Activated CD4-positive, alpha-beta T cell treated with anti-CD3 and anti-CD28 coated beads for 1 hour (primary cell): ENCODE measurements at places on chromosomes 13 and 19.

- no peak for DNase-seq
Observed at GRCh38 chr13:97921176-97921816, 32.2 kb upstream of the IPO5 start.

DNA sequence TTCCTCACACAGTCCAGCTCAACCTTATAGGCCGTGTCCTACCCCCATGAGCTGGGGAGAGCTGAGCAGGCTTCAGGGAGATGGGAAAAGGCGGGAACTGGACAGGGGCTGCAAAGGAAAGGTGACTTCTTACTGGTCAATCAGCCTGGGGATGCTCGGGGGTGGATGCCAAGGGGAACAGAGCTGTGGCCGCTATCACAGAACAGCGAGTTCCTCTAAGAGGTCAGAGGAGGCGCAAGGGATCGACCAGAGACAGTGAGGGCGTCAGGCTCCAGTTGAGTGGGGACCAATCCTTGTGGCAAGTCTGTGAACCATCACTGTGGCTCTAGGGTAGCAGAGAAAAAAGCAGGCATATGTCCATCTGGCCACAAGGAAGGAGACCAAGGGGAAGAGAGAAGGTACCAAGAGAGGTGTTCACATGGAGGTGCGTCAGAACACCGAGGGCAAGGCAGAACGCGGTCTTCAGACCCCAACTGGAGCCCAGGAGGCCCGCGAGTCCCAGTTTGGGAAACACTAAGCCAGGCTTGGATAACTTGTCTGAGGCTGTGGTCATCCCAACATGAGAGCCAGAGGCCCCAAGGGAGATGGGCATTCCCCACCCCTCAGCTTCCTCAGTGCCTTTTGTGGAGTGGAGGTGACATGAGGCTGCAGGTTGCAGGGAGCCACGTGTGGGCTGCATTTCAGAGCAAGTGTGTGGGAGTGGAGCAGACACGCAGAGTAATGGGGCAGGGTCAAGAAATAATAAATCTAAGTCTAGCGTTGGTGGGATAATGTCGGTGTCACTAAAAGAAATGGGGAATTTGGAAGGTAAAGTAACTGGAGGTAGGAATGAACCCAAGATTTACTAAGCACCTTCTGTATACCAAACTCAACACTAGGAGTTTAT is 3.9 kb downstream of the F10 start:
- DNase-seq, result no peak

DNA sequence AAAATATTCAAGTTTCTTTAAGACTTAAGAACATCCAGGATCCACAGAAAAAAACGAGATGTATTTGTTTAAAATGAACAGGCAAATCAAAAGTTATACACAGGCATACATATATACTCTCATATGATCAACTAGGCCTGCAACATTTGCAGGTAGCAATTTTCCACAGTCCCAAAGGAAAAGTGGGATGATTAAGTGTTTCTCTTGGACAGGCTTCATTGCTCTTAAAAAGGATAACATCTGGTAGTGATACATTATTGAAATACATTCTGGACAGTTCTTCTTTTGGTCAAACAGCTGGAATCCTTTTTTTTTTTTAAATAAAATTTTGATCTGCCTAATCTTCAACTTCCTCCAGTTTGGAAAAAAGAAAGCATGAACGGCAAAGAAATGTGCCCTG is 114.8 kb upstream of the TDRD3 start:
- no peak for DNase-seq

GRCh38 chr13:38398711-38399493 is 49.3 kb downstream of the UFM1 start:
- no peak for DNase-seq

GRCh38 chr19:3585301-3586126 is at the start of gene GIPC3:
Gene GIPC3 (plus strand): TSS chr19:3585478. CDS start chr19:3585598, 120 bp downstream.
- no peak for DNase-seq

DNA sequence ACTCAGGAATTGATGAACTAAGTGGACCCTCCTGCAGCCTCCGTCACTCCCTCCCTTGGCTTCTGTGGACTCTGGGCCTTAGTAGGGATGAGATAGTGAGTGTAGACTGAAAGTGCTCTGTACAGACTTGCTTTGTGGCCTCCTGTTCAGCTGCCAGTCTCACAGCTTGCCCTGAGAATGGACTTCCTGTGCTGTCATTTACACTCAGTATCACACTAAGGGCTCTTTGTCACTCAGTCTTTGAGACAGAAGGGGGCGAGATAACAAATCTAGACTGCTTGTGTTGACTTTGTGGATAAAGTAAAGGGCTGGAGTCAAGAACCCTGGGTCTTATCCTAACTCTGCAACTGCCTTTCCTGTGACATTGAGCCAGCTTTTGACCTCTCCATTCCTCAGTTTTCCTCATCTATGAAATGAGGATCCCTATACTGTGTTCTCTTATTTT is 21.0 kb upstream of the SPRY2 start:
- no peak for DNase-seq

DNA sequence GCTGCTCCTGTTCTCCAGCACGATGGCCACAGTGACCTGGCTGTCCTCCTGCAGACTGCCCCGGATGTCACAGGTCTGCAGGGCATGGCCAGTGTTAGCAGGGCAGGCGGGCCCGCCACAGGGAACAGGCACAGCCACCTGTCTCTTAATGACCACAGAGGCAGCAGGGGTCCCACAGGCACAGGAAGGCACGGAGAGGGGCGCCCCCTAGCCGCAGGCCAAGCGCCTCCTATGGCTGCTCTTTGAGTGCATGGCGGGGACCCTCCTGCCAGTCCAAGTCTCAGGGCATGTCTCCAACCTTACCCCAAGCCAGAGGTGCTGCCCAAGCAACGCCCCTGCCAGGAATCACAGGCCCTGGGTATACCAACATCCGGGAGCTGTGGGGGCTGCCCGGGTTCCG is 14.1 kb downstream of the IZUMO4 start:
- DNase-seq, result no peak

- no peak for DNase-seq
Observed at GRCh38 chr13:90706631-90707030, 640.9 kb upstream of the MIR17HG start.

DNA sequence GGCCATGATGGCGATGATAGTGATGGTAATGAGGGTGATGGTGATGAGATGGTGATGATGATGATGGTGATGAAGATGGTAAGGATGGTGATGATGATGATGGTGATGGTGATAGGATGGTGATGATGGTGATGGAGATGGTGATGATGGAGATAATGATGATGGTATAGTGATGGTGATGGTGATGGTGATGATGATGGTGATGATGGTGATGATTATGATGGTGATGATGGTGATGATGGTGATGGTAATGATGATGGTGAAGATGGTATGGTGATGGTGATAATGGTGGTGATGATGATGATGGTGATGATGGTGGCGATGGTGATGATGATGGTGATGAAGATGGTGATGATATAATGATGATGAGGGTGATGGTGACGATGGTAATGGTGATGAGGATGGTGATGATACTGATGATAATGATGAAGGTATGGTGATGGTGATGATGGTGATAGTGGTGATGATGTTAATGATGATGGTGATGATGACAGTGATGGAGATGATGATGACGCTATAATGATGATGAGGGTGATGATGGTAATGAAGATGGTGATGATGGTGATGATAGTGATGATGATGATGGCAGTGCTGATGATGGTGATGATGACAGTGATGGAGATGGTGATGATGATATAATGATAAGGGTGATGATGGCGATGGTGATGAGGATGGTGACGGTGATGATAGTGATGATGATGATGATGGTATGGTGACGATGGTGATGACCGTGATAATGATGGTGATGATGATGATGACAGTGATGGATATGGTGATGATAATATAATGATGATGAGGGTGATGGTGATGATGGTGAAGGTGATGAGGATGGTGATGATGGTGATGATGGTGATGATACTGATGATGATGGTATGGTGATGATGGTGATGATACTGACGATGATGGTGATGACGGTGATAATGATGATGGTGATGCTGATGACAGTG is 37.5 kb downstream of the ZNF557 start:
- no peak for DNase-seq

- no peak for DNase-seq
Observed at GRCh38 chr13:110713642-110713952, at the start of gene ING1. Gene ING1 (plus strand): TSS chr13:110713700. CDS start chr13:110714150, 450 bp downstream.

DNA sequence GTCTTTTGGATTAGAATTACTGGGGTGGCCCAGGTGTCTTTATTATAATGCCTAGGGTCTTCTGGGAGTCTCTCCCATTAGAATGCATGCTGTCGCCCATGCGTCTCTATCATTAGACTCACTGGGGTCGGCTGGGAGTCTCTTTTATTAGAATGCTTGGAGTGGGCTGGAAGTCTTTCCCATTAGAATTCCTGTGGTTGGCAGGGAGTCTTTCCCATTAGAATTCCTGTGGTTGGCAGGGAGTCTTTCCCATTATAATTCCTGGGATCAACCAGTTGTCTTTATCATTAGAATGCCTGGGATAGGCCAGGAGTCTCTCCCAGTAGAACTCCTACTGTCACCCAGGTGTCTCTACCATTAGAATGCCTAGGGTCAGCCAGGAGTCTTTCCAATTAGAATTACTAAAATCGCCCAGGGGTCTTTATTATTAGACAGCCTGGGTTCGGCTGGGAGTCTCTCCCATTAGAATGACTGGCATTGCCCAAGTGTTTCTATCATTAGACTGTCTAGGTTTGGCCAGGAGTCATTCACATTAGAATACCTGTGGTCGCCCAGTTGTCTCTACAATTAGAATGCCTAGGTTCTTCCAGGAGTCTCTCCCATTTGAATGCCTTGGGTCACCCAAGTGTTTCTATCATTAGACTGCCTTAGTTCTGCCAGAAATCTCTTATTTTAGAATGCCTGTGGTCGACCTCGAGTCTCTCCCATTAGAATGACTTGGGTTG is 1558.5 kb downstream of the UQCRFS1 start:
- DNase-seq, result no peak

- no peak for DNase-seq
Observed at GRCh38 chr19:30881930-30882329, 467.3 kb downstream of the TSHZ3 start.
